ENCODE measurements at places on chromosomes 6 and 20. TPM values are rescaled to one million over a fixed set of nuclear protein-coding genes. Genes with fewer than 3 reads are reported as not detected.

DNA sequence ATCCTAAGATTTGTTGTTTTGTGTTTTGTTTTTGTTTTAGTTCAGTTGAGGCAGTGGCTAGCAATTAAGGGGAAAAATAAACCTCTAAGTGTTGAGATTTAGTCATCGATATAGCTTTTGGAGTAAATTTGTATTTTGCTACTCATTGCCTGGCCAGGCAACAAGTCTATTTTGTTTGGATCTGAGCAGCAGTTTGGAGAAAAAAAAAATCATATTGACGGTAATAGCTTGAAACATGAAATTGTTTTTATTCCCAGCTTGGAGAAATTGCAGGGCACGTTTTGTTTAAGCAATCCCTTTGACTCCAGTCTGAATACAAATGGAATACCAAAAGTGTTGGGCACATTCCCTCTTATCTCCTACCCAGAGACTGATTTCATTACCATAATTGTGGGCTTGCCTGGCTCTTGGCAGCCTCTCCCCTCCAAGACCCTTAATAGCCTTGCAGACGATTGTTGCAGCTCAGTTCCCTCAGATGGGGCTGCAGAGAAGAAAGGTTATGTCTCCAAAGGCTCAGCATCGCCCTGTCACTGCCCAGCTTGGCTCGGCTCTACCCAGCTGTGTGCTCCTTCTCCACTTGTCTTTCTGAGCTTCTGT, 56.0 kb downstream of the ISM1 start:
- peaks cover 6% of the 10 kb centered on the region for H3K27me3 ChIP-seq
- H3K4me3 ChIP-seq, result no peak overlapping the region
- DNase-seq, result no peak
- no peaks in the 10 kb centered on the region for H3K36me3 ChIP-seq
- no peak overlapping the region for H3K27ac ChIP-seq

PDE7B gene
- total RNA-seq, result 25.3 TPM

- H3K27me3 ChIP-seq, result no peaks in the 10 kb centered on the region
- peak overlapping the region; percentile 89 for H3K27ac ChIP-seq
- DNase-seq, result peak; percentile 36
- H3K4me1 ChIP-seq, result peaks cover 49% of the 10 kb centered on the region
- H3K36me3 ChIP-seq, result no peaks in the 10 kb centered on the region
Observed at GRCh38 chr6:135906542-135906941, 55.0 kb downstream of the PDE7B start.

DNA sequence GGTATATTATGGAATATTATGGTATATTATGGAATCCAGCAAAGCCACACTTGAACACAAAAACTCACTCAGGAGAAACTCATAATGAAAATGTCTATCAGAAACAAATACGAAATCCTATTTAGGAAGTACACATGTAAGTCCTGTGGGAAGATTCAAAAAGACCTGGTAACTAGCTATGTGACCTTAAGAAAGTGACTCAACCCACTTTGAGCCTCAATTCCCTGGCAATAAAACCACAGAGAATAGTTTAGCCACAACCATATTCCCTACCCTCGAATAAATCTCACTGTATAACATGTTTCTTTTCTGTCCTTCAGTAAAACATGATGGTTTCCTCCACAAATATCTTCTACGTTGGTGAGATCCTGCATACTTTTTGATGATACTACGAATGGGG, 56.4 kb downstream of the ZMYND8 start:
- H3K4me1 ChIP-seq, result peaks cover 30% of the 10 kb centered on the region
- H3K27ac ChIP-seq, result peak overlapping the region; percentile 76
- H3K36me3 ChIP-seq, result peaks cover 44% of the 10 kb centered on the region
- no peaks in the 10 kb centered on the region for H3K27me3 ChIP-seq
- peak; percentile 77 for DNase-seq
- no peak overlapping the region for H3K4me3 ChIP-seq

MACROD2 gene
- 4.0 TPM for total RNA-seq

Data from osteoblast (primary cell).